Karpas-422 (cell line): ENCODE measurements at places on chromosomes 16 and 17.

DNA sequence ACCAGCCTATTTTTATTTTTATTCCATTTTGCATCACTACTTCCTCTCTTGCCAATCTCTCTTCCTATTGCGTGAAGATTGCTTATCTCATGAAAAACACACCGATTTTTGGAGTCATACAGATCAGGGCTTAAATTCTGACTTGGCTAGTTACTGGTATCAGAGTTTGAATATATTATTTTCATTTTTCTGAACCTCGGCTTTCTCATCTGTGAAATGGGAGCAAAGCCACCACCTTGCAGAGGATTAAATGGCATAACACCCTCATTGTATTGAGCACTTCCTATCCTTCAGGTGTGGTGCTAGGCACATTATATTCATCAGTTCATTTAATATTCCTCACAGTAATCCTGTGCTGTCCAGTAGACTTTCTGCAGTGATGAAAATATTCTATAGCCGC, 208.8 kb downstream of the HAPSTR1 start:
- DNase-seq, result no peak

DNA sequence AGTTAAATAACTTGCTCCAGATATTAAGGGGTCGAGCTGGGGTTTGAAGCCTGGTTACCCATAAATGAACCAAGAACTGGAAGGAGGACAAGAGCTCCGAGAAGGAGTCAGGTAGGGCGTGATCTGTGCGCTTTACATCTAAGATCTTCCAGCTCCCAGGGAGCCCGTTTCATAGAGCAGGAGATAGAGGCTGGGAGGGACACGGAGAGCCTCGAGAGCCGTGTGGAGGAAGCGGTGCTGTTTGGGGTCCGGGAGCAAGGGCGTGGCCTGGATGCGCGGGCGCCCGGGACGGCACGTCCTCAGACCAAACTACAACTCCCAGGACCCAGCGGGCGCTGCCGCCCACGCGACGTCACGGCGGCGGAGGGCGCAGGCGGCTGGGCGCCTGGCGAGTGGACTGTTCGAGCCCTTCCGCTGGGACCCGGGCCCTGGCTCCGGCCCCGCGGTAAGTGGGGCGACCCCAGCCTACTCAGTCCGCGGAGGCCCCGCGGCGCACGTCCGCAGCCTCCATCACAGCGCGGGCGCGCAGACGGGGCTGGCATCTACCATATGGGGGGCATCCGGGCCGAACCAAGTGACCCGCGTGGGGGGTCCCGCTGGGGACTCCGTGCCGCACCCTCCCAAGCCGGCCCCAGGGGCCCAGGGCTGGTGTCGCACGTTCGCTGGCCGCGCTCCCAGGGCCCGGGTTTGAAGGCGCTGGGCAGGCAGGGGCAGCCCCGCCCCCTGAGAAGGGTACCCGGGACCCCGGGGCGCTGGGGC, at the start of gene BCKDK:
Gene BCKDK, plus strand, starts transcription at position 352 of the 759 bp plus-strand sequence. CDS start 838 bp downstream, outside the sequence.
- DNase-seq, result peak; percentile 94

GRCh38 chr17:77319211-77320043, 178.7 kb downstream of the SEC14L1 start:
- peak; percentile 67 for DNase-seq

DNA sequence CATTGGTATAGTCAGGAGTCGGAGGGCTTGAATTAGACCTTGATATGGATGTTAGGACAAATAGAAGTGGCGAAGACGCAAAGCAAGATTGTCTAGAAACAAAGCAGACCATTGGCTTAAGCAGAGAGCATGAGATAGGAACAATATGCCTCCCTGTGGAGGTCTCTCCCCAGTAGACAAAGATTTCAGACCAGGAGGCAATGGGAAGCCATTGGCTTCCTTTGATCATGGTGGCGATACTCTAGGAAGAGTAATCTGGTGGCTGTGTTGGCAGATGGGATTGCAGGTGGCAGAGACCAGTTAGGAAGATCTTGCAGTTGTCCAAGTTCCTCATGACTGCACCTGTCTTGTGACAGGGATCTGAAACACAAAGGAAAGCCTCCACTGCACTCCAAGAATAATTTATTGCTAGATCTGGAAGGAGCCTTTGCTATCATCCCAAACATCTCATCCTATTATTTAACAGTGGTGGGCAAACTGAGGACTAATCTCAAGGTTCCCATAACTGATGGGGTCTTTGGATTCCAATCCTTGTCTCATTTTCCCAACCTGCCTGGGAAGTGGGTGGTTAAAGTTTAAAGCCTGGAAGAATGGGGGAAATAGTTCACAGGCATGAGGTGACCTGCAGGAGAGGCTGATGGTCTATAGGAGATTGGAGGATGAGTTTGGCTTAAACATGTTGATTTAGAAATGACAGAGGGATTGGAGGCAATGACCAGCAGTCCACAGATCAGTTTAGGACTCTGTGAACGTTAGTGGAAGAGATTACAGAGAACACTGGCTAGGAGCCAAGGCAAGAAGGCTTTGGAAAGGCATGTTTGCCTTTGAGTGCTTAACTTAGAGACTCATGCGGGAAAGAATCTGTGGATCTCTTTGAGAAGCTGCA, 37.0 kb downstream of the HLF start:
- DNase-seq, result no peak

DNA sequence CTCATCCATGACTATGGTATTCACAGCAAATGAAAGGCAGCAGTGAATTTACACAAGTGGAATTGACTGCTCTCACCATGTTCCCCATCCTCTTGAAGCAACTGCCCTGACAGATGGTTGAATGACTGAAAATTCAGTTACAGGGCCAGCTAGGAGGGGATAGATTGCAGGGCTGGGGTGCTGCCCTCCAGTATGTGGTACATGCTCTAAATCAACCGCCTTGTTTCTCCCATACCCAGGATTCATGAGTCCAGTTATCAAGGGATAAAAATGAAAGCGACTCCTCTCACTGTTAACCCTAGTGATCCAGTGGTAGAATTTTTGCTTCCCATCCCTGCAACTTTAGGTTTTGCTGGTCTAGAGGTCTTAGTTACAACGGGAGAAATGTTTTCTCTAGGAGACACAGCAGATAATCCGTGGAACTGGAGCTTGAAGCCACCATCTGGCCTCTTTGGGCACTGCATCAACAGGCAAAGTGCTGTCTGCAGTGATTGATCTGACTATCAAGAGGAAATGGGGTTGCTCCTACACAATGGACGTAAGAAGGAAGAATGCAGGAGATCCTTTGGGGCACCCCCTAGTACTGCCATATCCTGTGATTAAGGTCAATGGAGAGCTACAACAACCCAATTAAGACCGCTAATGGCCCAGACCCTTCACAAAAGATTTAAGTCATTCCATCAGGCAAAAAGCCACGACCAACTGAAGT, 32.0 kb downstream of the SCPEP1 start:
- DNase-seq, result peak; percentile 81

- no peak for DNase-seq
Measured at GRCh38 chr17:82571855-82572254, 52.3 kb downstream of the FOXK2 start.

DNA sequence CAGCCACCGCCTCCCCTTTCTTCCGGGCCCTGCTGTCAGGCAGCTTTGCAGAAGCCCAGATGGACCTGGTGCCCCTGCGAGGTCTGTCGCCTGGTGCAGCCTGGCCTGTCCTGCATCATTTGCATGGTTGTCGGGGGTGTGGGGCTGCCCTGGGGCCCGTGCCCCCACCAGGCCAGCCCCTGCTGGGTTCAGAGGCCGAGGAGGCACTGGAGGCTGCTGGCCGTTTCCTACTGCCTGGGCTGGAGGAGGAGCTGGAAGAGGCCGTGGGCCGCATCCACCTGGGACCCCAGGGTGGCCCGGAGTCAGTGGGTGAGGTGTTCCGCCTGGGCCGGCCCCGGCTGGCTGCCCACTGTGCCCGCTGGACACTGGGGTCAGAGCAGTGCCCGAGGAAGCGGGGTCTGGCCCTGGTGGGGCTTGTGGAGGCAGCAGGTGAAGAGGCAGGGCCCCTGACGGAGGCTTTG, 5.5 kb upstream of the TGFB1I1 start:
- no peak for DNase-seq

GRCh38 chr17:48483471-48484131, 47.2 kb downstream of the HOXB1 start:
- peak; percentile 62 for DNase-seq

- DNase-seq, result no peak
Measured at GRCh38 chr16:14462811-14463210, 167.2 kb downstream of the PARN start.

- no peak for DNase-seq
Measured at GRCh38 chr16:70614208-70614951, 32.0 kb upstream of the IL34 start.

- DNase-seq, result no peak
Measured at GRCh38 chr16:48001324-48001895, 154.4 kb downstream of the ABCC12 start.

GRCh38 chr17:35068249-35068648, 4.7 kb upstream of the RFFL start:
- no peak for DNase-seq

DNA sequence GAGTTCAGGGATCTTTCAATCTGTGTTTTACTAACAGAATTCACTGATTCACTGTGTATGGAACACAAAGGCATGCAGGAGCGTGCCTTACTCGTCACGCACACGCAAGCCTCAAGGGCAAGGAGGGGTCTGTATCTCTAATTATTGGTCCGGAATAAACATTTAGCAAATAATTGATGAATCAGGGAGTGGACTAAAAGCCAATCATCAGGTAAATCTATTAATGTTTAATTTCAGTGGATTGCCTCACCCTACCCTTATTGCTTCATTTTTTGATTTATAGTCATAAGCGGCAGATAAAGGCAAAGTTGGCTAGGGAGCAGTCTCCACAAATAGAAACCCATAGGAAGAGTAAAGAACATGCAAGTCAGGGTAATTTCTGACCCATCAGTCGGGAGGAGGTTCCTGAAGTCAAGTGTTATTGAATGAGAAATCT, 7.4 kb upstream of the HSD17B2 start:
- no peak for DNase-seq

- DNase-seq, result no peak
Measured at GRCh38 chr16:46757339-46758050, 9.4 kb upstream of the MYLK3 start.

- peak; percentile 62 for DNase-seq
Measured at GRCh38 chr16:29745853-29746345, at the start of gene C16orf54. Gene C16orf54, minus strand, starts transcription at chr16:29745990. Its CDS starts 1,039 bp downstream, at chr16:29744951.

DNA sequence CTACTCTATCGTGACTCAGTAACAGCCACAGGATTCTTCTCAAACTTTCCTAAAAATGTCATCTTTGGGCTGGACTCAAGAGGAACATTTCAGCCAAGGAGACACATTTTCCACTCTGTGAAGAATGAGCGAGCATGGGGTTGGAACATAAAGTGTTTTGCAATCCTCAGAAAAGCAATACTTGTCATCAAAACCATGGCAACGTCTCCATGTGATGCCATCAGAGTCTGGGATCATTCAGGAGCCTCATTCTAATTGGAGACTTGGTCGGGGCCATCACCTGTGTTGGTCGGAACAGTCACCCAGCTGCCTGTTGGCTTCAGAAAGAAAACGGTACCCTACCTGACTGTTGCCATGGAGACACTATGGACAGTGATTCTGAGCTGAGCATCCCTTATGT, 25.5 kb downstream of the MYOCD start:
- no peak for DNase-seq

DNA sequence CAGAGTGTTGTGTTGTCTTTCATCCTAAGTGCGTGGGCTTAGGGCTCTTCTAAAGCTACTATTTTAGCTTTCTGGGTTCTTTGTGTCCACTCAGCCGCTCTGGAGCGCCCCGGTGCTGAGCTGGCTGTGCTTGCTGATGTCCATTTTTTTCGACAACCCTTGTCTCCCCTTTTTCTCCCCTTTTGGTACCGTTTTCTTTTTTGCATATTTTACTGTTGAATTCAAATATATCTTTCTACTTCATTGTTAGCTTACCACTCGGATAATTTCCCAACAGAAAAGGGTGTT, 1.2 kb downstream of the SRRM2 start:
- DNase-seq, result no peak

DNA sequence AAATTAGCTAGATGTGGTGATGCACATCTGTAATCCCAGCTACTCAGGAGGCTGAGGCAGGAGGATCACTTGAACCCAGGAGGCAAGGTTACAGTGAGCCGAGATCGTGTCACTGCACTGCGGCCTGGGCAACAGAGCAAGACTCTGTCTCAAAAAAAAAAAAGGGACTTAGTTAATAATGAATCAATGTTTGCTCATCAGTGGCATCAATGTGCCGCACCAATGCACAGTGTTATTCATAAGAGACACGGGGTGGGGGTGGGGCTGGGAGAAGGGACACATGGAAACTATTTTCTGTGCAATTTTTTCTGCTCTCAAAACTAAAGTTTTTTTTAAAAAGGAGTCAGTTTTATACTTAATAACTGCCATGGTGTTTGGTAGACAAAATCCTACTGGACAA, 6.8 kb upstream of the ATP2C2 start:
- DNase-seq, result no peak

GRCh38 chr17:75980188-75981018, 1.4 kb downstream of the TEN1 start:
- DNase-seq, result peak; percentile 60

DNA sequence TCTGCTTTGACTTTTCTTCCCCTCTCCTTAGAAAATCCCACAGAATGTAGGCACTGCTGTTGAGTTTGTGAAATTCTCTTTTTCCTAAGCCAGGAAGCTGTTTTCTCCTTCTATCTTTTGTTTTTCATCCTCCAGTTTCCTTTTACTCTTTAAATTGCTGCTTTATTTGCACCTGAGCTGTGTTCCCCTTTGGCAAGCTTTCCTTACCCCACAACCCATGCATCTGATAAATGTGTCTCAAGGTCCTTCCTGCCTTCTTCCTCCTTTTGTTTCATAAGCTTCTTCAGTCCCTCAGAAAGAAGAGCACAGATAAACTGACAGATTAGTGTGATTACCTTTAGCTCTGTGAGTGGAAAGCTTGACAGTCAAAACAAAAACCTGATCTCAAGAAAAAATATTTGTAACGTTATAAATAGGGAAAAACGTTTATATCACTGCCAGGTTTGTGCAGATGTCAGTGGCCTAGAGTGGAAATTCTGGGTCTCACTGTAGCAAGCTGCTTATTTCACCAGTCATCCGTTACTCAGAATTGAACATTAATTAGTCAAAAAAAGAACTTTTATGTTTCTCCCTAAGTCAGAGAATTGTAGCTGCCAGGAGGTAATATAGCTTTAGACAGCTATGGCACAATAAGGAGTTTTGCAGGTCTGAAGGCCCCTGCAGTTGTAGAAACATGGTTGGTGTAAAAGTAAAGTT, 23.6 kb downstream of the GSDMB start:
- DNase-seq, result no peak

GRCh38 chr17:28956861-28957260, 5.5 kb upstream of the PHF12 start:
- no peak for DNase-seq

DNA sequence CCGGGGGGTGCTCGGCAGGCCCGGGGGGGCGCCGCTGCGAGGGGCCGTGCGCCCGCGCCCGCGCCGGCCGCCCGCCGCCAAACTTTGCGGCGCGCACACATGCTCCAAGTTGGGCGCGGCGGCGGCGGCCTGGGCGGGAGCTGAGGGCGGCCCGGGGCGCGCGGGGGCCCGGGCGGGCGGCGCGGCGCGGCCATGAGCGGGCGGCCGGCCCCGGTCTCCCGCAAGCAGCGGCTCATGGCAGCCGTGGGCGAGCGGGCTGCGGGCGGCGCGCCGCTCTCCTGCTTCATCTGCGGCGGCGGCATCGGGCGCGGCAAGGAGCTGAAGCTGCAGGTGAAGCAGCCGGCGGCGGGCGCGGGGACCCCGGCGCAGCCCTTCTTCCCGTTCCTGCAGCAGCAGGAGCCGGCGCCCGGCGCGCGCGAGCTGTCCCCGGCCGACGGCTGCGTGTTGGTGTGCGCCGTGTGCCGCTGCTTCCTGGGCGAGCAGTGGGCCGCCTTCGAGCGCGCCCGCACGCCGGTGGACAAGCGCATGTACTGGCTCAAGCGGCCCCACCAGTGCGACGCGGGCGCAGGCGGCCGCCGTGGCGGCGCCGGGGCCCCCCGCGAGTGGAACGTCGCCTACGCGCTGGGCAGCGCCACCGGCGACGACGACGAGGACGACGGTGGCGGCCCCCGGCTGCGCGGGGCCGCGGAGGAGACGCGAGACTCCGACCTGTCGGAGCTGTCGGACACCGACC, 57.2 kb upstream of the CIBAR2 start:
- no peak for DNase-seq
